ENCODE measurements at places on chromosomes 2 and 18.

DNA sequence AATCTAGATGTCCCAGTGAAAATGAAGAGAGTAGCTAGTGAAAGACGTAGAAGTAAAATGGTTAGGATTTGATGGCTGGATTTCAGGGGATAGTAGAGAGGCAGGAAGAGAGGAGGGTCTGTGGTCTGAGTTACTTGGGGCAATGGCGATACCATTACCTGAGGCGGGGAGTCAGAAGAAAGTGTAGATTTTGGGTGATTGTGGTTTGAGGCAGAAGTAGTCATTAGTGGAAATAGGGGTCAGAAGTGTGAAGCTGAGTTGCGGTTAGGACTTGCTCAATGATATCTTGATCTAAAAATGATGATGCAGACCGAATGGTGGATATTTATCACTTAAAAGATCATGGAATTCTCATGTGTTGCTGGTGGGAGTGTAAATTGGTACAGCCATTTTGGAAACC lies 41.0 kb downstream of the CEP192 start:
- no peak for DNase-seq

GRCh38 chr18:25262920-25263319 lies 89.0 kb downstream of the ZNF521 start:
- DNase-seq, result no peak

DNA sequence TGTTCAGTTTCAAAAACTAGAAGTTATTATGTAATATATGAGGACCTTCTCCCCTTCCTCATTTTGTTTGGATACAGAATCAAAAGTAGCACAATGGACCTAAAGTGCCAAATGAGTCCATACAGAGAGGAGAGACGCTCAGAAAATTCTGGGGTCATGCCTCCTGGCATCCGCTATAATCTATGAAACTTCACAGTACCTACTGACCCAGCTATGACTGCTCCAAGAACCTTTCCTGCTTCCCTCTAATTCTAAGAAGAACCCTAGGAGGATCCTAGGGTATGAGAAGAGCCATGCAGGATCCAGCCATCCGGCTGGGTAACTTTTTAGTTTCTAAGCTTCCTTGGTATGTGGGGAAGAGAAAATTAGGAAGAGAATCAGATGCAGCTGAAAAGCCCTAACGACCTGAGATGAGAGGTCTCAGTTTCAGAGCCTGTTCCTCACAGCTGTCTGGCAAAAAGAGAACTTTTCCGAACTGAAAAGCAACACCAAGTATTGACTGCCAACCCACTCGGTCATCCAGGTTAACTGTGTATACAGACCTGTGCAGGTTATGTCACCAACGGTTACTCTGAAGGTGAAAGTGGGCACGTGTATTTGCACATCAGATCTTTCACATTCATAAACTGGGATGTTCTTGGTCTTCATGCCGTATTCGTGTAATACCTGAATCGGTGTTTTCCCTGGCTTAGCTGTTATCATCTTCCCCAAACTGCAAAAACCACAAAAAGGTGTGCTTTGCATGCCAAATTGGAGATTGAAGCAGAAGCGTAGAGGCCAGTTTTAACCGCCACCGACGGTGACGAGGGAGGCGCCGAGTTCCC lies 1.1 kb downstream of the PRKRA start:
- DNase-seq, result no peak

DNA sequence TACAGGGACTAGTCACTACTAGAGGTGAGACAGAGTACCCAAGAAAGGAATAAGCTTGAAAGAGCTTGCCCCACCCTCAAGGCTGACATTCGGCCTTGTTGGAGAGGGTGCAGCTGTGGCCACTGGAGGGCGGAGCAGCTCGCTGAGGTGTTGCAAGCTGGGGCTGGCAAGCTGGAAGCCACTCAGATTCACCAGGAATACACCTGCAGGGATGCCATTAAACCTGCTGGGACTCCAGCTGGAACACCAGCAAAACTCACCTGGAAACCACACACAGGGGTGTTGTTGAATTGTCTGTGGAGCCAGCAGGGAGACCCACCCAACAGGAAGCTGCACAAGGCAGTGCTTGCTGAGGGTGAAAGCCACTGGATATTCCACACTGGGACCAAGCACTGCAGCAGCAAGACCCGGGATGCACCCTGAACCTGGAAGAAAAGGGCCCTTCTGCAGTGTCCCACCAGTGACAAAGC lies 26.1 kb downstream of the KCTD18 start:
- DNase-seq, result peak; percentile 60

- DNase-seq, result no peak
Observed at GRCh38 chr18:34600158-34600557, 109.9 kb upstream of the DTNA start.

GRCh38 chr2:179307616-179308371 lies 43.2 kb upstream of the SESTD1 start:
- DNase-seq, result no peak

Measured in GM20000 (cell line).